Stimulated activated naive CD8-positive, alpha-beta T cell treated with anti-CD3 and anti-CD28 coated beads, Interleukin-15, amount 100 ng/mL, for 72 hours (primary cell): ENCODE measurements at places on chromosomes 1 and 21.

GRCh38 chr21:18899261-18899660 is 495.7 kb upstream of the TMPRSS15 start:
- no peak for DNase-seq

- no peak for DNase-seq
Observed at GRCh38 chr1:160653620-160654016, 6.8 kb upstream of the SLAMF1 start.

- DNase-seq = no peak
Observed at GRCh38 chr1:172421974-172422604, 1.6 kb downstream of the C1orf105 start.

DNA sequence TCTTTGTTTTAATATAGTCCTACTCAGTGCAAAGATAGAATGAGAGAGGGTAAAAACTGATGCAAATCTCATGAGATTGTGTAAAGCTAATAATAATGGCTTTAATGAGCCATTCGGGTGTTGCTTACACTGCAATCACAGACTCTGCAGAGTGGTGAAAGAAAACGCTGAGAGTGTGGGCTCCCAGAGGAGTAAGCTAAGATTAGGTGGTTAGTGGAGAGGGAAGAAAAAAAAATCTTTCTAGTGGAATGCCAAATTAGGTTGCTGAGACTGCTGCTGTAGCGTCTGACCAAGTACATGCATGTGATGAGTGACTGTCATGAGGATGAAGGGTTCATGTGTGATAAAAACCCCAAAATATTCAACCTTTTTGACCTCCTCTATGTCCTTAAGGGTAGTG is 645.9 kb upstream of the ADGRL4 start:
- no peak for DNase-seq

DNA sequence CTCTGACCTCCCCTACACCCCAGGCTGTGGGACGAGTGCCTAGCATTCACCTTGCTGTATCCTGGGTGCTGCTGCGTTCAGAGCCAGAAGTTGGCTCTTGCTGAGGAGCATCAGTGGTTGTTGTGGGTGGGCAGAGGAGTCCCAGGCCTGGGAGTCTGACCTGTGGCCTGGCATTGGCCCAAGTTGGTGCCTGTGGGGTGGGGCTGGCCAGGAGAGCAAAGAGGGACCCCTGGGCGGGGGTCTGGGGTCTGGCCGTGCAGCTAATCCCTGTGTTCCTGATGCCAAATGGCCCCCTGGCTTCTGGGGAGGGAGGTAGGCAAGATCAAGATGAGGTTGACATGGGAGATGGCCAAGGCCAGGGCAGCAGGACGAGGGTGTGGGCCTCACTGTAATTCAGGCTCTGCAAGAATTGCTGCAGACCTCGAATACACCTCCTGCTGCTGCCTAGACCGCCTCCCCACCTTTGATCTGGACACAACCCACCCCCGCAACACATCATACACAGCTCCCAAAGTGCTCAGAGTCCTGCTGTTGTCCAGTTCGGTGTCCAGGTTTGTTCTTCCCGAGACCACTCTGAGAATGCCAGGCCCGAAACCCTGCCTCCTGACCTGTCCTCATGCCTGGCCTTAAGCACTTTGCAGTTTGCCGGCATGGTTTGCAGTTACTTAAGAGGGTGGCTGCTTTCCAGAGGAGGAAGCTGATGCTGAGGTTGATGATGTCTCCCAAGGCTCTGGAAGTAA is 28.7 kb downstream of the CDK18 start:
- DNase-seq = no peak

- no peak for DNase-seq
Observed at GRCh38 chr21:31289702-31290101, 54.4 kb downstream of the TIAM1 start.

DNA sequence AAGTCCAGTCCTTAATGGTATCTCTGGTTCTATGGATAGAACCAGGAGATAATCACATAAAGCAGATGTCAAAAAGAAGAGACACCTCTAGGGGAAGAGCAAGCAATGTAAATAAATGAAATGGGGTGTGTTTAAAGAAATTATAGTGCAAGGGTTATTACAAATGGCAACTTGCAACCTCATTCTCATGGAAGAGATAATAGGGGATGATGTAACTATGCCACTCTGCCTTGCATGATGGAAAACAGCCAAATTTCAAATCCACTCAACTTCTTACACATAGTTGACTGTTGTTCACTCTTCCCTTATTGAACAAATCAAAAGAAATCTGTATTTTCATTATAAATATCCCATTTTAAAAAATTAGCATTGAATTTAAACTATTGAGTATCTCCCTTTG is 274.0 kb upstream of the TMPRSS15 start:
- DNase-seq = no peak

DNA sequence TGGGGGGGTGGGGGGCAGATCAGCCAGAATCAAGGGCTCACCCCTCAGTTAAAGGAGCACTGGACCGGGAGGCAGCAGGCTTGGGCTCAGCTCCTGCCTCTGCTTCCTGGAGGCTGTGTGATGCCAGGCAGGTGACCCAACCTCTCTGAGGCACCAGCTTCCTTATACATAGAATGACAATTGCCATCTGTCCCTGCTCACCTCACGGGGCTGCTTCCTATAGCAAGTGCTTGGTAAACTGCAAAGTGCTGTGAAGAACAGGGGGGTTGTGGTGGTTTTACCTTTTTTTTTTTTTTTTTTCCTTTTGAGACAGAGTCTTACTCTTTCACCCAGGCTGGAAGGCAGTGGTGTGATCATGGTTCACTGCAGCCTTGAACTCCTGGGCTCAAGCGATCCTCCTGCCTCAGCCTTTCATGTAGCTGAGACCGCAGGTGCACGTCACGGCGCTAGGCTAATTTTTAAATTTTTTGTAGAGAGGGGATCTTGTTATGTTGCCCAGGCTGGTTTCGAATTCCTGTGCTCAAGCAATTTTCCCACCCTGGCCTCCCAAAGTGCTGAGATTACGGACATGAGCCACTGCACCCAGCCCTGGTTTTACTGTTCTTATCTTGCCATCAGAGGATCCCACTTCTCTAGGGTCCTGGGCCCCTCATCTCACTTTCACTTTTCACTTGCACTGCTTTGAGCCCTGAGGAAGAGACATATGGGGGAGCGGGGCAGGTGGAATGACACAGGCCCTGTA is 11.6 kb downstream of the KCNQ4 start:
- peak; percentile 33 for DNase-seq

DNA sequence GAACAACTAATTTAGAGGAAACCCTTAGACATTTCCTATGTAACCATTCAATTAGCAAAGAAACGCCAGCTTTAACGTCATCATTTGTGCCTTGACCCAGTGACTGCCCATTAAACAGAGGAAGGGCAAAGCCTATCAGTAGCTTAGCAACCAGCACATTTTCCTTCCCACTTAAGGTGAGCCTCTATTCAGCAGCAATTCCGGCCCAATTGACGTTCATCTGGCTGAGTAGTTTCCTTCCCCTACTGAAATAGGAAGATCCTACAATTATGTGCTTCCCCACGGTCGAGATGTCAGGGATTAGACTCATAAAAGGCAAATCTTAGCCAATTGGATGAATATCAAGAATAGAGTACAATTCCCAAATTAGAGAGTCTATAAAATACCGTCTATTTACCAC is 482.1 kb upstream of the ADAMTS5 start:
- DNase-seq = no peak

GRCh38 chr1:183237046-183237445 is 51.0 kb downstream of the LAMC2 start:
- DNase-seq = no peak

DNA sequence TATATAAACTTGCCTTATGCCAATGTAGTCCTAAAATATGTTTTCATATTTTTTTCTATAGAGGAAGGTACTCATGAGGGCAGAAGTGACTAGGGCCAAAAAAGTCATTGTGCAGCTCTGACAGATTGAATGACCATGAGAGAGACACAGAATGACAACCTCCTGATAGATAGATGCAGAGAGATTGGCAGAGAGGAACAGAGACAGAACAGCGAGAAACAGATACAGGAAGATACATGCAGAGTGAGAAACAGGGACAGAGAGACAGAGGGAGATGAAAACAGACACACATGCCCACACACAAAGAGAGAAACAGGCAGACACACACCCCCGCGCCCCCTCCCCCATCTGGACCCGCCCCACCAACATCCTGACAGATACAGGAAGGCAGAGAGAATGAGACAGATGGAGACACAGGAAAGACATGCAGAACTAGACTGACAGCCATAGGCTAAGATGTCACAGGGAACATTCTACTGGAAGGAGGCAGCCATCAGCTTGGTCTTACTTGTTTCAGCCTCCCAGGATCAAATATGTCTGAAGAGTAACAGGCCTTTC is 211.1 kb downstream of the ST6GALNAC3 start:
- DNase-seq = no peak

DNA sequence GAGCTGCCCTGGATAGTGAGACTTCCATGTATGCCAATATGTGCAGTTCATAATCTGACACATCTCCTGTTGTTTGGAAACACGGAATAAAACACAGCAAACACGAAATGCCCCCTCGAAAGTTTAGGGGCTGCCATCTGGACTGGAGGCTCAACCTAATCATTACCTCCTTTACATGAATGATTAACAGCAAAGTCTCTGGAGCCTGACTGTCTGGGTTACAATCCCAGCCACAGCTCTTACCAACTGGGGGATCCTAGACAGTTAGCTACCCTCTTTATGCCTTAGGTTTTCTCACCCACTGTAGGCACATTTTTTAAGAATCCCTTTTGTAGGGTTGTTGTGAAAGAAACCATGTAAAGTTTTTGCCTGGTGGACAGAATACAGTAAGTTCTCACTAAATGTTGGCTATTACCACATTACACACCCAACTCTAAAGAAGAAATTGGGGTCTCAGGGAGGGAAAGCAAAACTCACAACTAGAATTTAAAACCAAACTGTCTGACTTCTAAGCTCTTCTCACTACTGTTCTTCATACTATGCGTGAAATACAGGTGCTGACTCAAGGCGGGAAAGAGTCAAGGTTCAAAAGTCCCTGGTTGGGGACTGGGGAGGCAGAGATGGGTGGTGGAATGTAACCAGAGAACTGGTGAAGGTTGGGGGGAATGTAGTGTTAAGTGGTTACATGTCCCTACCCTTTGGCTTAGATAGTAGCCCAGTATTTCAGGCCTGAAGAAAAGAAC is 24.2 kb downstream of the CYP4A22 start:
- DNase-seq = no peak

DNA sequence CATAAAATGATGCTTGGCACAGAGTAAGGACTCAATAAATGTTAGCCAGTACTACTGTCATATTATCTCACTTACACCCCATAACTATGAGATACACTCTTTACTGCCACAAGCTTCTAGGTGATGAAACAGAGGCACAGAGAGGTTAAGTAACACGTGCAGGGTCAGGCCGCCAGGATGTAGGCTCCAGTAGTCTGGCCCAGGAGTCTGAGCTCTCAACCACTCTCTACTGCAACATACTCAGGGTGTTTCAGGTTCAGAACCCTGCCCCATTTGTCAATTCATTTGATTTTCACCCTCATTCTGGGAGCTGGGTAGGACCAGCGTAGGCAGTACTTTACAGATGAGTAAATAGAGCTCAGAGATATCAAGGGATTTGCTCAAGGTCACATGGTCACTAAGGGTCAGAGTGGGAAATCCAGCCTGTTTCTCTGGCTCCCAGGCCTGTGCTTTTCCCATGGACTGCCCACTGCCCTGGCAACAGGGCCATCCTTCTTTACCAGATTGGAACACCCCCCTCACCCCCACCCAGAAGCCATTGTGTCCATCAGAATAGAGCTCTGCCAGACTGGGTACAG is 21.2 kb downstream of the IQGAP3 start:
- DNase-seq = no peak

DNA sequence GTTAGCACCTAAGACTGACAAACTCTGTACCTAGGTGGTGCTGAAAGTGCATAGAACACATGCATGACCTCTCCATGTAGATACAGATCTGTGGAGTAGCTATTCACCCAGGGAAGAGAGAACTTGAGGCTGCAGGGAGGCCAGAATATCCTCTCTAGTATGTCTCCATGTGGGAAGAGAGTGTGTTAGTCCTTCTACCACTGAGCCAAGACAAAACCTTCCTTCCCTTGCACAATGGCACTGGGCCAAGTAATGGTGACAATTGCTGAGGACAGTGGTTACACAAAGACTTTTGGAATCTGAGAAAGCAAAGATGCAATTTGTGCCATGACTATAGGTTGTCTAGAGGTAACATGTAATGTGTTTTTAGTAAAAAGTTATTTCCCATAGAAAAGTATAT is 52.3 kb downstream of the C1orf198 start:
- no peak for DNase-seq

DNA sequence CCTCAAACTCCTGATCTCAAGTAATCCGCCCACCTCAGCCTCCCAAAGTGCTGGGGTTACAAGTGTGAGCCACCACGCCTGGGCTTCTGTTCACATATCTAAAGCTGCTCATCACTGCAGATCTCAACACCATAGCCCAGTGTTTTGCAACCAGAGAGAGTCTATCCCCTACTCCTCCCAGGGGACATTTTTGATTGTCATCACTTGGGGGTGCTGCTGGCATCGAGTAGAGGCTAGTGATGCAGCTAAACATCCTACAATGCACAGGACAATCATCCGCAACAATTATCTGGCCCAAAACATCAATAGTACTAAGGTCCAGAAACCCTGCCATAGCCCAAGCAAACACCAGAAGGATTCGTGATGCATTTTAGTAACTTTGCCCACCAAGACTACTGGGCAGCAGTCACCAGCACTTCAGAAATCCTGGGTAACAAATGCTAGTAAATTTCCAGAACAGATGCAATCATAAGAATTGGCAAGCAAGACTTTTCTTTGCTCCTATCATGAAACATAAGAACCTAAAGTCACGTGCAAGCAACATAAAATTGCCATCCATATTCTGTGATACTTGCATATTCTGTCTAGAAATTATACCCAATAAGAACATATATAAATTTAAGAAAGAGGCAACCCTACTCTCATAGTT is 159.2 kb downstream of the APP start:
- DNase-seq = no peak

- DNase-seq = no peak
Observed at GRCh38 chr1:178944729-178945128, 73.9 kb upstream of the ANGPTL1 start.

DNA sequence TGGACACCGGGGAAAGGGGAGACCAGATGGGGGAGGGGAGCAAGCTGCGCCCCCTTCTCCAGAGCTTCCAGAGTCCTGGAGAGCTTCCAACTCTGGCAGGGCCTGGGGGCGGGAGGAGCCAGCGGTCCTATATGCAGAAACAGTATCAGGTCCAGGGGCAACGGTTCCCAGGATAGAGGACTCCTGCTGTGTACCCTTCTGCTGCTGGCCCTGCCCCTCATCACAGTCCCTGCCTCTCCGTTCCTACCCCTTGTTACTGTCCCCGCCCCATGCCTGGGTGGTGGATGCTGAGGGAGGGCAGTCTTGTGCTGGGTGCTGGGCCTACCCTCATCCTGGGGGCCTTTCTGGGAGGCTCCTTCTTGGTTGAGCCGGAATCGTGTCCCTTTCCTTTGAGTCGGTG is 19.2 kb upstream of the PEX10 start:
- no peak for DNase-seq
